HFFc6 (cell line): ENCODE measurements at places on chromosomes 7 and 10.

GRCh38 chr7:38309555-38309954, 36.1 kb upstream of the TARP start:
- DNase-seq, result no peak

DNA sequence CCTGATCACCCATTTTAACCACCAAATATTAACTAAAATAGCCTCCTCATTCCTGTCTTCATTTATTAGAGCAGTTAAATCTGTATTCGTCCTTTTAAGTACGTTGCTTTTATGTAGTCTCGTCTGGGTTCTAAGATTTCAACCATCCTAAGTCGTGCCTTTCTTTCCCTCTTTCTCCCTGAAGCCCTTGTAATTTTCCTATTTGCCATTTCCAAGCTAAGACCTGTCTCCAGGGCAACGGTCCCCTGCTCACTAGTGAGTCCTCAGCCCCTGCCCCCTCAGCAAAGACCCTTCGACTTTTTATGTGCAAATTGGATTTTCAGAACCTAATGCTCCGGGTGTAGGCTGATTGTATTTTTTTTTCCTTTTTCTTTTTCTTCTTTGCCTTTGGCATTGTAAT, 16.1 kb upstream of the MEST start:
- DNase-seq, result no peak

DNA sequence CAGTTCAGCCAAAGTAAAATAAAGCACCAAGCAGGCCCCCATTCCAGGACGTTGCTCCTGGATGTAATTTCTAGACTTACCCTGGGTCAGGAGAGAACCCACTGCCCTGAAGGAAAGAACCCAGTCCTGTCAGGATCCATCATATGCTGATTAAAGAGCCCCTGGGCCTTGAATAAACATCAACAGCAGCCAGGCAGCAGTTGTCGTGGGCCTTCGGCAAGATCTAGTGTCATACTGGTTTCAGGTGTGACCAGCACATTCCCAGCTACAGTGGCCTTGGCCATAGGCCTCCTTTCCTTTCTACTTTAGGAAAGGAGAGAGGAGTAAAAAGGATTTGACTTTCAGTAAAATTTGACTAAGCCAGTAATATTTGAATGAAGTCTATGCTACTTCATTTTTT, 289.1 kb upstream of the CACNA2D1 start:
- no peak for DNase-seq

DNA sequence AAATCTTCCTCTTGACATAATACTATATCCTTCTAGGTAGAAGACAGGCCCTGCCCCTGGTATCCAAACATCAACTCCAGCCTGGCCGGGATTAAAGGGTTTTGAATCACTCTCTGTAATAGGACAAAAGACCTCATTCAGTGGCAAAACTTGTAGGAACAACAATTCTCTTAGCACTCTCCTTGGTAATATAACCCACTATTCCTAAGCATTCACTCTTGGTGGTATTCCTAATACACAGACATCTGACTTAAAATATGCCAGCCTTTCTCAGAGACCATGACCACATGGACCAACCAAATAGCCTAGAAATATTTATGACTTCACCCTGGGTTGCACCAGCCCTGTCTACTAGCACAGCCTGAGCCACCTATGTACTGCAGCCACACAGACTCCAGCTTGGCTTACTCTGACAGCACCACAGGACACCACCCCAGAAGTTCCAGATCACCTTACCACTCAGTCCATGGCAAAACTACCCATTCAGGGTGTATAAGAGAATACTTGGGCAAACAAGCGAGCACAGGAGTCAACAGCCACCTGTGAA, 244.9 kb upstream of the NEBL start:
- DNase-seq, result no peak

DNA sequence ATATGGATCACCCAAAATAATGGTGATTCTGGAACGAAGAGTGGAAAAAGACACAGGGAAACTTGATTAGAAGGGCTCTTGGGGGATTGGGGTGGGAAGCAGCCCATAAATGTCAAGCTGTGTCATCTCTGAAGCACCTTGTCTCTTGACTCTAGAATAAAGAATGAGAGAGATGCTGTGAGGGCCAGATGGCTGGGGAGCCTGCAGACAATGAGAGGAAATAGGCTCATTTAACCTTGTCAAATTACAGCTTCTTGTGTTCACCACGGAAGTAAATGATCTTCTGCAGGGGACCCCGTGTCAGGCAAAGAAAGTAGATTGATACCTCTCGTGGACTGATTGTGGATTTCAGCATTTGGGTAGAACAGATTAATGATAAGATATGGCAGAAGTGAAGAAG, 159.3 kb downstream of the ST7 start:
- DNase-seq, result no peak

- DNase-seq, result no peak
Observed at GRCh38 chr10:120599200-120599724, 142.2 kb downstream of the PLPP4 start.

GRCh38 chr10:38112159-38112558, 18.0 kb downstream of the ZNF37A start:
- no peak for DNase-seq

DNA sequence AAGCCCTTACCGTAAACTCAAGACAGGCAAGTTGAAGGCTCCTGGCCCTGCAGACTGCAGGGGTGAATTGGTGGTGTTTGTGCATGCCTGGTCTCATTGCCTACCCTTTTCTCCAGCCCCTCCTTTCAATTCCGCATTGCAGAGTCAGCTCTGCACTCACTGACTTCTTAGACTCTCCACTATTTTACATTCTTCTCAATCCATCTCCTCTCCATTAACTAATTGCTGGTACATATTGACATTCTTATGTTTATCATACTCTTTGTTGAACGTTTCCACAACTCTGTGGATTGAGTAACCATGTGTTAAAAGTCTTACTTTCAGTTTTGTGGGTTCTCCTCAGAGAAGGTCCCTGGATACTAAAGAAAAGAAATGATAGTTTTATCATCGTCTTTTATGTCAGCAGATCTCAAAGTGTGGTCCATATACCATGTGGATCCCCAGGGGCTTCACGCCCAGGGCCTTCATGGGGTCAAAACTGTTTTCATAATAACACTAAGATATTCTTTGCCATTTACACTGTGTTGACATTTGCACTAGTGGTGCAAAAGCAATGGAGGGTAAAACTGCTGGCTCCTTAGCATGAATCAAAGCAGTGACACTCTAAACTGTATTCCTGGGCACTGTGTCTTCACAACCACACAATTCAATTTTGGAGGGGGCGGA, 135.4 kb upstream of the FZD1 start:
- DNase-seq, result no peak

DNA sequence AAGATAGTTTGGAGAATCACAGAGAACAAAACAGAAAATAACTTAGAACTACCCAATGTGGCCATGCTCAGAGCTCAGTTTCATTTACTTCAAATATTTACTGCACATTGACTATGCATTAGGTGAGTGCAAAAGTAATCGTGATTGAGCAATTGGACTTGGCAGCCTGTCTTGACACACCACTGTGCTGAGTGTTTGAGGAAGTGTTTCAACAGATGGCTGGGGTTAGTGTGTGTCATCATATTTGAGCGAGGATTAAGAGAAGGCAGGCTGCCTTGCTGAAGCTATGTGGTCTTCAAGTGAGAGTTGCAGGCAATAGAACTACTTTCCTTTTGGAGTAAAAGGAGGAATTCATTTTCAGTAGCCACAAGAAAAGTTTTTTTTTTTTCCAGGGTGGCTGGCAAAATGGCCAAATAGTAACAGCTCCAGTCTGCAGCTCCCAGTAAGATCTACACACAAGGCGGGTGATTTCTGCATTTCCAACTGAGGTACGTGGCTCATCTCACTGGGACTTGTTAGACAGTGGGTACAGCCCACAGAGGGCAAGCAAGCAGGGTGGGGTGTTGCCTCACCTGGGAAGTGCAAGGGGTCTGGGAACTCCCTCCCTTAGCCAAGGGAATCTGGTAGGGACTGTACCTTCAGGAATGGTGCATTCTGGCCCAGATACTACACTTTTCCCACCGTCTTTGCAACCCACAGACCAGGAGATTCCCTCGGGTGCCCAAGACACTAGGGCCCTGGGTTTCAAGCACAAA, 37.6 kb downstream of the AKR1C4 start:
- DNase-seq, result no peak

GRCh38 chr7:17234398-17235031, 63.9 kb upstream of the AHR start:
- DNase-seq, result peak; percentile 95

DNA sequence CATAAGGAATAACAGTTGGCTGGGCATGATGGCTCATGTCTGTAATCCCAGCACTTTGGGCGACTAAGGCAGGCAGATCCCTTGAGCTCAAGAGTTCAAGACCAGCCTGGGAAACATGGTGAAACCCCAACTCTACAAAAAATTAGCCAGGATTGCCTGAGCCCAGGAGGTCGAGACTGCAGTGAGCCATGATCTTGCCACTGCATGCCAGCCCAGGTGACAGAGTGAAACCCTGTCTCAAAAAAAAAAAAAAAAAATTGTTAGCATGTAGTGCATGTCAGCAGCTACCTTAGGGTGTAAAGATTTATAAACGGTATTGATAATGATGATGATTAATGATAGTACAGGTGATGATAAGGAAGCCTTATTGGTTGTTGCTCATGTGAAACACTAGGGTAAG, 331.2 kb upstream of the FZD1 start:
- no peak for DNase-seq

GRCh38 chr7:81161451-81162075, 242.7 kb upstream of the SEMA3C start:
- DNase-seq, result peak; percentile 92

DNA sequence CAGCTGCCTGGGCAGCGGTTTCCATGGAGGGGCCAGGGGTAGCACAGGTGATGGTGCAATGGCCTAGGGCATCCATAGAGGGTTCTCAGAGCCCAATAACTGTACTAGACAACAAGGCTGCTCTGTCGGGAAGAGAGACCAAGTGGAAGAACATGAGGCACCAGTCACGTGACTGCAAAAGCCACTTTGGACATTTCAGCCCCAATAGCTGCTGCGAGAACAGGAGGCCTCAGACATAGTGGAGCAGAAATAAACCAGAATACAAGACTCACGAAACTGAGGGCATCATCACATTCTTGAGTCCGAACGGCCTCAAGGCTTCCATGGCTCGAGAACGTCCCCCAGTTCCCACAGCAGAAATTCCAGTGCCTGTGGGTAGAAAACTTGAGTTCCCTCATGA, 32.3 kb upstream of the FIS1 start:
- no peak for DNase-seq

- no peak for DNase-seq
Observed at GRCh38 chr7:101567230-101567629, 61.9 kb downstream of the MYL10 start.

- DNase-seq, result no peak
Observed at GRCh38 chr7:128231021-128231420, 10.1 kb upstream of the LEP start.

GRCh38 chr10:59793919-59794318, 40.7 kb upstream of the MRLN start:
- no peak for DNase-seq

DNA sequence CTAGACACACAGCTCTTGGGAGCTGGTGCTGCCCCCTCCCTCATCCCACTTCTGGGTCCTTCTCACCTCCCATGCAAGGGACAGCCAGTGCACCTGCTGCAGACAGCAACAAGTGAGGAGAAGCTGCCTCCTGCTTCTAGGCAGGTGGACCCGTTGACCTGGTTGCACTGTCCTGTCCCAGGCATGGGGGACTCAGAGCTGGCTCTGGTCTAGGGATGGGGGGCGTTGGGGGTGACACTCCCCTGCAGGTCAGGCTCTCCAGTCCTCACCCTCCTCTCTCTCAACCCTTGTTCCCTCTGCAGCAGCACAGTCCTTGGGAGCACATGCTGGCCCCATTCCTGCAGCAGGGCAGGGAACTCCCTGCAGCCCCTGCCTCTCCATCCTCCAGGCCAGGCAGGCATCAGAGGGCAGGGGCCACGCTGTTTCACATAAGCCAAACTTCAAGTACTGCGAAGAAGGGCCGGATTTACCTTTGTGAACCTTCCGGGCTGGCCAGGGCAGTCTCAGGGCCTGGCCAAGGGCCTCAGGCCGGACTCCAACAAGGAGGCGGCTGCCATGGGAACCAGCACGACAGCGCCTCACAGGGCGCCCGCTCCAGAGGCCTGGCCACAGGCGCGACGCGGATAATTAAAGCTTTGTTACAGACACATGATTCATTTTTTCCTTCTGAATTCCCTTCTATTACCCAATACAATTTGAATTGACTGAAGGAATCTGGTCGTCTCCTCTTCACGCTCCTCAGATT, 48.5 kb downstream of the RASGEF1A start:
- DNase-seq, result no peak

GRCh38 chr7:141686670-141687069, 15.3 kb downstream of the DENND11 start:
- DNase-seq, result no peak

GRCh38 chr10:89100680-89101079, 106.4 kb downstream of the CH25H start:
- peak; percentile 86 for DNase-seq

DNA sequence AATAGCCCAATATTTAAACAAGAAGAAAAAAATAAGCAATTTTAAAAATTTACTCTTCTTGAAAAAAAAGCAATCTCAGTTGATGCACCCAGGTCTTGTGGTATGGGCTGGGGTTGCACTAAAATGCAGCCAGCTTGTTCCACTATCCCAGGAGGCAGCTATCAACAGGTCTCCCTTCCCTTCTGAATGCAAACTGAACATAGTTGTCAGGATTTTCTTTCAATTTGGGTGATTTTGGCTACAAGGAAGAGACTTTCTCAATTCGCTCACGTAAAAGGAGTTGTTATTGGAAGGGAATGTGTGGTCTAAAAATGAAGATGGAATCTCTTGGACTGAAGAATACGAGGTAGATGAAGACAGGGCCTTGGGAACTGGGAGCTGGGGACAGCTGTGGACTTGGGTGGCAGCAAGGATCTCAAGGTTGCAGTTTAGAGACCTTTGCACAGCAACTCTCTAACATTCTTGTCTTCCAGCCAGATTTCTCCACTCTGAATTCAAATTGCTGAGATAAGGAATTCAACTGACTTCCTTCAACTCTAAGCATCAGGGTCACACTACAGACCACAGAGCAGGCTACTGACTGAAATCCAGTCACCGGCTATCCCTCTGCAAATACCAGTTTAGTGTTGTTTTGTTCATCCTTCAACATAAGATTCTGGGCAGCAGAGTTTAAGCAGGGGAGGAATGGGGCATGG, 3.1 kb upstream of the TMEM26 start:
- no peak for DNase-seq

DNA sequence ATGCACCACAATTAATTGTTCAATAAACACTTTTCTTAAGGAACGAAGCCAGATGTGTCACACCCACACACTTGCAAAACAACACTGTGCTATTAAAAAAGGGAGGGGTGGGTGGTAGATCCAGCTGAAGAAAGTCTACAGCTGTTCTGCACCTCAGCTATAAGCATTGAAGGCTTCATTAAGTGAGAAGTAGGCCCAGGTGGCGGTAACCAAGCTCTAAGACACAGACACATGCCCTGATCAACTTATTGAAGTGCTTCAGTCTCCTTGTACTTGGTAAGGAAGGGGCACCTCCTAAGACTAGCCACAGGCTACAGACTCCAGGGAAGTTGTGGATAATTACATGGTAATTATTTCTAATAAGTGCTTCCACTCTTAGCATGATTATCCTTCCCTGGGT, 4.5 kb upstream of the CPVL start:
- DNase-seq, result no peak

- peak; percentile 26 for DNase-seq
Observed at GRCh38 chr7:111137296-111138192, 46.6 kb downstream of the LRRN3 start.
